ENCODE measurements at places on chromosomes 1 and 21. TPM values are rescaled to one million over a fixed set of nuclear protein-coding genes. Genes with fewer than 3 reads are reported as not detected.
A peak's percentile ranks its signal among the peaks of the same experiment; 100 is the strongest.

The SV2A gene
- total RNA-seq: 0.20 TPM

The PDZK1IP1 gene
- 0.33 TPM for total RNA-seq

The C1orf105 gene
- not detected for total RNA-seq

The MAP1LC3C gene
- total RNA-seq: not detected

The LCE1D gene
- total RNA-seq: not detected

The OSCP1 gene
- total RNA-seq: not detected

The ANKRD35 gene
- not detected for total RNA-seq

The TSPAN1 gene
- total RNA-seq: 0.58 TPM

The MACO1 gene
- 26.2 TPM for total RNA-seq

The ST6GALNAC3 gene
- 0.29 TPM for total RNA-seq

The C1orf56 gene
- 1.1 TPM for total RNA-seq

The TMEM79 gene
- 7.2 TPM for total RNA-seq

The PRAMEF6 gene
- not detected for total RNA-seq

The AIRE gene
- not detected for total RNA-seq

The FBLIM1 gene
- total RNA-seq: 0.24 TPM

The TNFRSF18 gene
- 0.27 TPM for total RNA-seq

The WDR77 gene
- total RNA-seq: 92.3 TPM

The SYT2 gene
- total RNA-seq: 0.02 TPM

The GOLT1A gene
- total RNA-seq: not detected

The GJA8 gene
- not detected for total RNA-seq

GRCh38 chr1:14340002-14340785 is 258.3 kb upstream of the KAZN start:
- DNase-seq: no peak

GRCh38 chr1:27536767-27537166 is 46.8 kb upstream of the WASF2 start:
- no peak for DNase-seq

DNA sequence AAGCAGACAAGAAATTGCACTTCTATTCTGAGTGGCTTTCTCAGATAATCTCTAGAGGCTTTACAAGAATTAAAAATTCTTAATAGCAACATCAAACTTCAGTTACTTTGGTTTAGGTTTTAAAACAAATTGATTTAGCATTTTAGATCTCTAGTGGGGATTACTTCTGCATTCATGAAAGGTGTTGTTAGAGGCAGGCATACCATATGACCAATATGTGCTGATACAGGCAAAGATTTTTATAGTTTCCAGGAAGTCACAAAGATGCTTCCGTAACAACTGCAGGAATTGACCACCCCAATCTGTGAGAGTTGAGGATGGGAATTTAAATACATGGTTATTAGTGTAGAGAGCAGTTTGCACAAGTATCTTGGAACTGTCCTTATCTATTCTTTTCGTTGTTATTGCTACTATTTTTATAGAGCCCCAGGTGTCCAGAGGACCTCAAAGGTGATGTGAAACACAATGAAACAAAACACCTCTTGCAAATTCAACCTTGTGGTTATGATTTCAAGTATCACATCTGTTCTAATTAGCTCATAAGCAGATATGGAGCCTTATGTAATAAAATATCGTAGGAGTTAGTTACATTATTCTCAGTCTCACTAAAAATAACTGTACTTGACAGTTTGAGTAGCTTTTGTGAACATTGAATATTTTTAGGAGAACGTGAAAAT is 512.7 kb upstream of the ADGRL4 start:
- no peak for DNase-seq

- DNase-seq: no peak
Observed at GRCh38 chr21:37294679-37295078, 27.5 kb upstream of the VPS26C start.

- DNase-seq: peak; percentile 47
Observed at GRCh38 chr1:166471359-166471758, 304.6 kb upstream of the FAM78B start.

- DNase-seq: no peak
Observed at GRCh38 chr21:42298237-42298636, 17.0 kb downstream of the TFF3 start.

GRCh38 chr1:221276896-221277409 is 397.7 kb downstream of the HLX start:
- DNase-seq: no peak

- DNase-seq: no peak
Observed at GRCh38 chr21:34302521-34302920, 61.3 kb upstream of the KCNE2 start.

GRCh38 chr1:201184307-201185122 is 6.1 kb upstream of the IGFN1 start:
- DNase-seq: peak; percentile 34

GRCh38 chr1:9529190-9529589 is 10.1 kb upstream of the SLC25A33 start:
- DNase-seq: peak; percentile 31

DNA sequence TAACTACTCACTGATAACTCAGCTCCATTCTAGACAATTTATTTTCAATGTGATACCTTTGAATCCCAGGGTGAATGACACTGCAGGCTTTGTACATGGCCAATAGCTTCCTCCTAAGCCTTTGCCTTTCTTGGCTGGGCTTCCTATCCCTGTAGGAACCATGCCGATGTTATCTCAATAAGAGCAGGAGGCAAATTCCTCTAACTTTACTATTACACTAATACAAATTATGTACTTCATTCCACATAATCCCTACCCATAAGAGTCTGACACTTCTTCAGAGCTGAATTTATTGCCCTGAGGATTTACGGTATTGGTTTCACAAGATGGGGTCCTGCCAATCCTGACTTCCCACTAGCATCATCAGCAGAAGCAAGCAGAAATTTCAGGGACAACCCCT is 14.0 kb downstream of the TGFBR3 start:
- DNase-seq: no peak

- DNase-seq: no peak
Observed at GRCh38 chr21:26528882-26529281, 44.2 kb downstream of the CYYR1 start.

DNA sequence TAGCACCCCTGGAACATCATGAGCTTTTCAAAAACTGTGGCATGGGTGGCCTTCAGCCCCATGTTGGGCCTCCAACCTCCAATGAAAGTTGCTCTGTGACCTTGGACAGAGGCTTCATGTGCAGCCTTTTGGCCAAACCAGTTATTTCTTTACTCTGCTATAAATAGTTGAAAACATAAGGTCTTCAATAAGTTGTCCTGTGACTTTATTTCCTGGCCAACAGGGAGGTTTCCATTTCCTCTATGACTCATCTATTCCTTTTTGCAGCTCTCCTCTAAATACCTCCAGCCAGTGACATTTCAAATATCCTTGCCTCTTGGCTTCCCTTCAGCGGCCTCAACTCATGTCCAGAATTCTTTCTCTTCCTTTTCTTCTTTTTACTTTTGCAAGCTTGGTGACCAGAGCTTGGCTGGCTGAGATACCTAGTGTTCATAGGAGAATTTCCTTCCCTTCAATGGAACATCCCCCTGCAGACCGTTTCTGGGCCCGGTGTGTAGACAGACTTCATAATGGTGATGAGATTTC is 22.7 kb upstream of the TRIM67 start:
- DNase-seq: no peak

GRCh38 chr1:211892577-211892976 is 62.0 kb upstream of the LPGAT1 start:
- DNase-seq: no peak

- DNase-seq: no peak
Observed at GRCh38 chr1:238898856-238899255, 487.5 kb upstream of the CHRM3 start.

GRCh38 chr21:32779983-32780382 is 8.4 kb upstream of the PAXBP1 start:
- DNase-seq: no peak

DNA sequence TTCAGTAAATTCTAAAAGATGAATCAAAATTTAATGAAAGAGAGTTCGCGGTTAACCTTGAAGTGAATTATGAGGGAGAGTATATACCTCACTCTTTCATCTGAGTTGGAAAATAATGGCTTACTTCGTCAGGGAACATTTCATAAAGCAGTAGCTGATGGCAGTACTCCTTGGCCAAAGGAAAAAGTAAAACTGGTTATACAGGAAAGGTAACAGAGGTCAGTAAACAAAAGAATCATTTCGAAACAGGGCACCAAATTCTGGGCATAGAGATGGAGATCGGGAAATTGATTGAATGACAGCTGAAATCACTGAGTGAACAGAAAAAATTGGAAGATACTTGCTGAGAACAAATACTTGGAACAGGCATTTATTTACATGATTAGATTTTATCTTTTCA is 199.0 kb downstream of the OLFM3 start:
- DNase-seq: no peak

GRCh38 chr1:85991261-85991660 is 165.3 kb downstream of the COL24A1 start:
- DNase-seq: no peak

DNA sequence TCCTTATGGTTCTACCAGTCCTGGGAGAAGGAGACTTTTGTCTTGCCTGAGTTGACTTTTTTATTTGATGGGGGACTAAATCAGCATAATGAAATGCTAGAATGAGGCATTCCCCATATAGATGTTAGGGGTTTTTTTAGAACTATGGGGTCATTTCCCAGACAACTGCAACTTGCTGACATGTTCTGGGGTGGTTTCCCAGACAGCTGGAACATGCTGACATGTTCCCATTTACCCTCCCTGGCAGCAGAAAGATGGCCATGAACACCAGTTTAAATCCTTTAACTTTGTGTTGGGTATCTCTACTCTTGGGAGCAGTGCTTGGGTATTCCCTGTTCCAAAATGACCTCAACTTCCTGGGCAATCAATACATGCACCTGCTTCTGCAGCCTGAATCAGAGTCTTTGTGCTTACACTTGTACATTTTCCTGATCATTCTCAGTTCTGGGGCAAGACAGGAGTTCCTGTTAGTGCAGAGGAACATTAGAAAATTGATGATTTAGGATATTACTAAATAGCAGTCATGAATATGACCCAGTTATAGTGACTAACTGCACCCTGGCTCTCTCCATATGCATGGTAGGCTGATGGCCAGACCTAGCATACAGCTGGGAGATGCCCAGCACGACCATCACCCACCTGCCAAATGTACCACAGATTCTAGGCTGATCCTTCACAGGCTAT is 75.4 kb upstream of the CD5L start:
- no peak for DNase-seq

DNA sequence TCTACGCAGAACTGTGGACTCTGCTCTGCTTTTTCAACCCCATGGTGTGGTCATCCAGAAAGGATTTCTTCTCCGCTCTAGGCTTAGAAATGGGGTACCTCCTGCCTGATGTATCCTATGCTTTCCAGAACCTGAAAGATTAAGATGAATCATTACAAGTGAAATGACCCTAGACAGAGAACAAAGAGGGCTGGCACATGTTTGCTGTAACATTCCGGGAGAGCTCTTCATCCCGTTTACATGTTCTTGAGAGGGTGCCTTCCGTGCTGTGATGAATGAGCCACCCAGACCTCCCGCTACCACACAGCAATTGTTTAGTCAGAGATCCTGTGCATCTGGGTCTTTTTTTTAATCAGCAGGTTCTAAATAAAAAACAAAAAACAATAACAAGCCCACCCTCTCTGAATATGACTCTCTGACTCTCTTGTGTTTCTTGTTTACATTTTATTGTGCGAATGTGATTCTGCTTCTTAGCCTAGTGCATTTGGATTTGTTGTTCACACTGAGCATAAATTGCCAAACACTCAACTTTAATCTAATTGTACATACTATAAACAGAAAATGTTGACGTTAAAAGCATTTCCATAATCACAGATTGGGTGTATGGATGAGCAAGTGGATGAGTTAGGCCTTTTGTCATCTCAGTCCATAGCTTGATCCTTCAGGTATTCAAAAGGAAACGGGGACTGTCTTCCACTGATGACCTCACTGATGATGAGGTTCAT is 87.1 kb downstream of the GPR88 start:
- DNase-seq: no peak

- no peak for DNase-seq
Observed at GRCh38 chr1:57987523-57987922, 559.0 kb downstream of the OMA1 start.

DNA sequence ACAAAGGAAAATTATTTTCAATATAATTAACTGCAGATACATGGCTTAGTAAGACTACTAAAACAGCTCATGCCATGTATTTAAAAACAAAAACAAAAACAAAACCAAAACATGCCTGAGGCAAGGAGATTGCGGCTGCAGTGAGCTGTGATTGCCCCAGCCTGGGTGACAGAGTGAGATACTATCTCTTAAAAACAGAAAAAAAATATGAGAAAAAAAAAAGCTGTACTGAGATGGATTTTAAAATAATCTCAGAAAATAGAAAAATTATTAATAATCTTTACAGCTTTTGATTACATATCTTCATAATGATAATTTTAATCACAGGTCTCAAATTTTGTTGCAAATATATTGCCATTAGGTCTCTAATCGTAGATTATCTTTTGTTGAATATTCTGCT is 24.0 kb upstream of the LIN9 start:
- DNase-seq: no peak

GRCh38 chr1:234879147-234880080 is 249.2 kb downstream of the TOMM20 start:
- DNase-seq: no peak

GRCh38 chr1:109765483-109765815 is 1.7 kb upstream of the EPS8L3 start:
- no peak for DNase-seq

DNA sequence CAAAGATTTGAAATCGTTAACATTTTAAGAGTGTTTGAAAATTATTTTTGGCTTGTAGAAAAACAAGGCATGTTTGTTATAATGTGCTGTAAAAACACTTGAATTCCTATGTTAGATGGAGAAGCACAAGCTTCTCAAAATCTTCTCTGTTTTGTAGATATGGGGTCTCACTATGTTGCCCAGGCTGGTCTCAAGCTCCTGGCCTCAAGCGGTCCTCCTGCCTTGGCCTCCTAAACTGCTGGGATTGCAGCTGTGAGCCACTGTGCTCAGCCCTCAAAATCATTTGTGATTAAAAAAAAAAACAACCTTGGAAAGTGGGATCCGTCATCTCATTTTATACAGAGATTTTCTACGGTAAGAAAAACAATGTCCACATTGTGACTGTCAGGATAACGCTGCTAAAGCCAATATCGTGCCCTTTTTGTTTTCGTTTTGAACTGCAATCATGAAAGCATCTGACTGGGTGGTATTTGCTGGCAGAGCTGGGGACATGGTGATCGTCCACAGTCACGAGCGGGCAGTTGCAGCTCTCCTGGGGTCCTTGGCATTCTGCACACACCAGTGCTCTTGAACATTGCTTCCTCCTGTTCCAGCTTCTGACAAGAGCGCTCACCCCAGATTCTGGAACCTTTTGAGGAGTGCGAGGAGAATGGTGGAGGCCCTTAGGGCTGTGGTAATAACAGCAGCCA is 112.5 kb downstream of the PGBD5 start:
- no peak for DNase-seq

DNA sequence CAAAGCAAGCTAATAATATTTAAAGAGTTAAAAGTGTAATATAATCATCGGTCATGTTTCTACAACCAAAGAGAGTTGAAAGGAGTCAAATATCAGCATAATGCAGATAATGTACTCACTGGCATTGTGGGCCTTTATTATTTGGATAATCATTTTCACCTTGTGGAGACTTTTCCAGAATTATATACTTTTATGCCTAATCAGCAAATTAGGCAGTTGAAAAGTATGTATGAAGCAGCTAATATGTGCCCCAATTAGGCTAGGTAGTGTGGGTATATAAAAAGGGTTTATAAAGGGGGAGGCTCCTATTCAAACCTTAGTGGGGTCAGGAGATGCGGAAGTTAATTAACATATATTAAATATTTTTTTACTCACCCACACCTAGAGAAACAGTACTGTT is 102.8 kb upstream of the HNRNPU start:
- no peak for DNase-seq

- DNase-seq: no peak
Observed at GRCh38 chr1:167661527-167662426, 31.7 kb downstream of the RCSD1 start.

- no peak for DNase-seq
Observed at GRCh38 chr1:228801068-228801467, 65.8 kb downstream of the RHOU start.

Measured in K562 (cell line).